ENCODE measurements at places on chromosomes 13 and 19.

DNA sequence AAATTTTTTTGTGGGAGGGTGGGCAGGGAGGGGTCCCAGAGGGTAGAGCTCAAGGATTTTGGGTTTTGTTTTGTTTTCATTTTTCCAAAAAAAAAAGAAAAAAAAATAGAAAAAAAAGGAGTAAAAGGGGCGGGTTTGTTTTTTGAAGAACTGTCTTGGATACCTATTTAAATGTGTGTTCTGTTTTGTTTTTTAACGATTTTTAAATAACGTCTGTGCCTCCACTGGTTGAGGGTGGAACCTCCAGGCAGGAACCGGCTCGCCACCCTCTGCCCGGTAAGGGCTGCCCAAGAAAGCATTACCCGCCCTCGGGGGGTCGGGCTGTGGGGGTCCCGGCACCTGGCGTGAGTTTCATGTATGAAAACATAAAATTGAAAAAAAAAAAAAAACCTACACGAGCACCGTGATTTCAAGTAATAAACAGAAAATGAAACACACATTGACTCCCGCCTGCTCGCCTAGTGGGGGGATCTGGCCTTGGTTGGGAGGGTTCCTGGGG is 10.4 kb downstream of the MIDN start:
- DNase-seq, result no peak

- peak; percentile 12 for DNase-seq
Measured at GRCh38 chr13:98977568-98978265, at the start of gene DOCK9. Gene DOCK9, minus strand, starts transcription at chr13:98978064. Its CDS starts 155 bp downstream, at chr13:98977909.

GRCh38 chr19:51016798-51017683 is 2.5 kb downstream of the KLK10 start:
- peak; percentile 70 for DNase-seq

GRCh38 chr19:54390942-54391577 is 24.2 kb upstream of the TTYH1 start:
- DNase-seq, result peak; percentile 51

GRCh38 chr19:306151-306900 is 15.1 kb upstream of the PLPP2 start:
- no peak for DNase-seq

DNA sequence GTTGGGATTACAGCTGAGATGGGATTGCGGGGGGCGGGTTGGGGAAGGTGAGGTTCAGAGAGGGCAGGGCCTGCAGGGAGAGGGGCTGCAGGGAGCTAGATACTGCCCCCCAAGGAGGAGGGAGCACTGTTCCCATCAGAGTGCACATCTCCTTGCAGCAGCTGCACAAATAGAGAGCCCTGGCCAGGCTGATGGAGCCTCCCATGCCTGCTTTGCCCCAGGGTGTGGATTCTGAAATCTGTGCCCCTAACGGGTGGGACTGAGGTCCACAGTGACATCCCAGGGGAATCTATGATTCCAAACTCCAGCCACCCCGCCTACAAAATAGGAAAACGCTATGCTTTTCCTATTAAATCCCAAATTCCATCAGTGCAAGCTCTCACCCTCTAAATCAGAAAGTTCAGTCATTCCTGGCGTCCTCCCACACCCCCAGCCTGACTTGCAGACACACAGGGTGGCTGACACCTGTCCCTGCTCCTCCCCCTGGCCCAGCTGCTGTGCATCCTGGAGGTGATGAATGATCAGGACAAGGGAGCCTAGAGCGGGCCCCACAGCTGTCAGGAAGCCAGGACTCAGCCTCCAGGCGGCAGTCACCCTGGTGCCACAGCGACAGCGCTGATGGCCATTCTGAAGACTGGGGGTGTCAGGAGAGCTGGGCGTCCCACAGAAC is 6.3 kb upstream of the CEACAM21 start:
- no peak for DNase-seq

DNA sequence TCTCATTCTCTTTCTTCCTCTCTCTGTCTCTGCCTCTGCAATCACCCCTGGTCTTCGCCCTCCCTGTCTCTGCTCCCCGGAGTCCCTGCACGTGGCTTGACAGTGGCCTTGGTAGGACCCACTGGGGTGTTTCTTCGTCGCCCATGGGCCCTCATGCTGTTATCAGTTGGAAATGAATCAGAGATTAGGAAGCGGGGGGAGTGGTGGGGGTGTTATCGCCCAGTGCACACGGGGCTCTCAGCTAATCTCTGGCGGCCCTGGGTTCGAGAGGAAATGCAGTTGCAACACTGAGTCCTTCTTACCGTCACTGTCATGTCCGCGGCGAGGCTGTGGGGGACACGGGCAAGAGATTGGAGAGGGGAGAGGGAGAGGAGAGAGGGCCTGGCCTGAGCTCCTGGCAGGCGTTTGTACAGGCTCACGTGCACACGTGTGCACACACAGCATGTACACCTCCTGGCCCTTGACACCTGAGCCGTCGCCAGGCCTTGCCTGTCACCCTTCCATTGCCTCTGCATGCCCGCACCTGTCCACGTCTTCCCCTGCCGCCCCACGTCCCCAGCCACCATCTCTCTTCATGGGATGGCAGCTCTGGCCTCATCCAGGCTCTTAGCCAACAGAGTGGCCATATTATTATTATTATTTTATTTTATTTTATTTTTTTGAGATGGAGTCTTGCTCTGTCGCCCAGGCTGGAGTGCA is 37.8 kb upstream of the SLC7A10 start:
- DNase-seq, result no peak

GRCh38 chr19:39083599-39083982 is 577 bp upstream of the ACP7 start:
- no peak for DNase-seq

DNA sequence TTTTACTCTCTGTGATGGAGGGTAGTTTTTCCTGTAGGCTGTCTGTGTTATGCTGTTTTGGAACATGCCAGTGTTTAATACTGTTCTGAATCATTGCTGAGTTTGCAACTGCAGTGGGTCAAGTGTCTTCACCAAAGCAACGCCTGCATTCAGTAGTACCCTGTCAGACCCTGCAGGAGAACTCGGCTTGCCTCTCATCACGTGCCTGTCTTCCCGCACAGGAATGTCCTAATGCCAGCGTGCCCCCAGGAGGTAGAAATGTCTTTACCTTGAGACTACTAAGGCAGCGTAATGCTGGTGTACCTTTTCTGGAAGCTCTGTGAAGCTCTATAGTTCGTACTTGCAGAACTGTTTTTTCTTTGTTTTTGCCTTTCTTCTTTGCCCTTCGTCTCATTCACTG is 42.3 kb downstream of the POLR1D start:
- DNase-seq, result no peak

DNA sequence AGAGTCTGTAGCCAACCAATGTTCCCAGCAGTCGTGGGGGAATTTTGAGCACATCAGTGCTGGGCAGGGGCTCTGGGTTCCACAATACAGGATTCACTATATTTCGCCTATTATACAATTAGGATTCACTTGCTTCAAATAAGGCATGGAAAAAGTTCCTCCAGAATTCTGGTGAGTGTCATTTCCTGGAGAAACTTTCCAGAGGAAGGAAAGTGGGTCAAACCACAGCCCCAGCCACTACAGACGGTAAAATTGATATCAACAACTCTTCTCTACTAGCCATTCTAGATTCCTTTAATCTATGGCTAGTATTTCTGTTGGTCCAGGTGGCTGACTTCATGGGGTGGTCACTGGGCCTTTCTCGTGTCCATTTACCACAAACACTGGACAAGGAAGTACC is 10.5 kb downstream of the MYCBP2 start:
- DNase-seq, result no peak

- DNase-seq, result no peak
Measured at GRCh38 chr19:15534957-15535864, 26.9 kb downstream of the CYP4F22 start.

DNA sequence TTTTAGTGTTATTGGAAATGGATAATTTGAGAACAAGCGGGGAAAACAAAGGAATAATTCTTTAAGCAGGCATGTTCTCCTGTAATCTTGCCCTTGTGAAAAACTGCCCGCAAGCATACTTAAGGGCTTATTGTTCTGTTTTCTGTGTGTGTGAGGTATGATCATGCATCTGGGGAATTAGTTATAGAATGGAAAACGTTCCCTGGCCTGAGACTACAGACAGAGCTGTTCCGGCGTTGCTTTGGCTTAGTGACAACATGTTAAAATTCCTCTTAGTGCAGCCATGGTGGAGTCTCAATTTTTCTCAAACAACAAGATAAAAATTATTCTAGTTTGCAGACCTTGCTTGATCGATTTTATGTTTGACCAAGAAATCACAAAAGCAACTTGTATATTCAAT is 560.2 kb upstream of the SPRY2 start:
- DNase-seq, result no peak

- peak; percentile 62 for DNase-seq
Measured at GRCh38 chr19:2722541-2723344, 1.6 kb upstream of the DIRAS1 start.

DNA sequence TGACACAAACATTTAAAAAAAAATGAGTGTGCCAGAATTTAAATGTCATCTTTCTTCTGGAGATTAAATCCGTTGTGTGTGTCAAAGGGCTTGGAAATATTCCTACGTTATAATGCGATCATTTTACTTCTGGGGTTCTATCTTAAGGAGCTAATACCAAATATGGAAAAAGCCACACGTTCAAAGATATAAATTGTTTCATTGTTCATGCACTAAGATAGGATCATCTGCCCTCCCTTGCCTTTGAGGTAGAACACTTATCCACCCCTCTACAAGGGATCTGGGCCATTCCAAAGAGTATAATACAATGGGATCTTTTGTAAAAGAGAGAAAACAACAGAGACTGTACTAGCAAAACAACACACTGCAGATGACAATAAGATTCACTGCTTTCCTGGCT is 64.9 kb downstream of the ANKRD10 start:
- DNase-seq, result no peak

DNA sequence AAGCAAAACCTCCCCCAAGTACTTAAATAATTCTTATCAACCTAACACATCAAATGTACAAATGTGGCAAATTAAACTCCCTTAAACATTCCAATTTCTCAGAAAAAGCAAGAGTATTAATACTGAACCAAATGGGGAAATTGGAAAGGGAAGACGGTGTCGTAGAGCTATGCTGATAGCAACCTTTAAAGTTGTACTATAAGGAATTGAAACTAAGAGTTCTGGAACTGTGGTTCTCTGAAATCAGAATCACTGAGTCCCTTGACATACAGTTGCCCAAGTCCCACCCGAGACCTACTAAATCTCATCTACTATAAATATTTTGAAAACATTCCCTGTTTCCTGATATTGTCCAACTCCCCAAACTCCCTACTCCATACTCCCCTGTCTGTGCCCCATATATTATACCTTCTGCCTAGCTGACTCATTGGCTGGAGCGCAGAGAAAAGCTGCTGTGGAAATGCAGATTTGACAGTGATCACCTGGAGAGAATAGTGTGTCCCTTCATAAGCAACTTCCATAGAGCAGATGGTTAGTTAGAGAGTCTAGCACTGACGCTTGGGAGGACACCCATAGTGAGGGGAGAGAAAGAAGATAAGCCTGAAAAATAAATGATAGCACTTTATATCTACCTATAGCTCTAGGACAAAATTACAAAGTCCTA is 51.4 kb upstream of the ITM2B start:
- DNase-seq, result no peak

- DNase-seq, result no peak
Measured at GRCh38 chr13:94712812-94713560, 641 bp upstream of the SOX21 start.

- DNase-seq, result no peak
Measured at GRCh38 chr13:44549476-44549875, 26.7 kb downstream of the TSC22D1 start.

DNA sequence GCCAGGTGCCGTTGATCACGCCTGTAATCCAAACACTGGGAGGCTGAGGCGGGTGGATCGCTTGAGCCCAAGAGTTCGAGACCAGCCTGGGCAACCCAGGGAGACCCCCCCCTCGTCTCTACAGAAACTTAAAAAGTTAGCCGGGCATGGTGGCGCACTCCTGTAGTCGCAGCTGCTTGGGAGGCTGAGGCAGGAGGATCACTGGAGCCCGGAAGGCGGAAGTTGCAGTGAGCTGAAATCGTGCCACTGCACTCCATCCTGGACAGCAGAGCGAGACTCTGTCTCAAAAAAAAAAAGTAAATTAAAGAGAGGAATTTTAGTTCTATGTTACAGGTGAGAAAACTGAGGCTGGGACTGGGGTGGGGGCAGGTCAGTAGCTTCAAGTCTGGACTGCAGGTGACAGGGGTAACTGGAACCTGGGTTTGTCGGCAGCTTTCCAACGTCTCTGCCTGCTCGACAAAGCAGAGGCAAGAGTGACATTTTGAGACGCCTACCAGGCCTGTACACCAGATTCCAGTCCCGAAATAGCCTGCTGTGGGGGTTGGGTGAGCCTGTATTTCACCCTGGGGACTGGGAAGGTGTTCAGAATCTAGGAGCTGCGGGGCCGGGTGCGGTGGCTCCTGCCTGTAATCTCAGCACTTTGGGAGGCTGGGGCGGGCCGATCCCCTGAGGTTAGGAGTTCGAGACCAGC is 1.2 kb downstream of the SELENOW start:
- DNase-seq, result no peak

DNA sequence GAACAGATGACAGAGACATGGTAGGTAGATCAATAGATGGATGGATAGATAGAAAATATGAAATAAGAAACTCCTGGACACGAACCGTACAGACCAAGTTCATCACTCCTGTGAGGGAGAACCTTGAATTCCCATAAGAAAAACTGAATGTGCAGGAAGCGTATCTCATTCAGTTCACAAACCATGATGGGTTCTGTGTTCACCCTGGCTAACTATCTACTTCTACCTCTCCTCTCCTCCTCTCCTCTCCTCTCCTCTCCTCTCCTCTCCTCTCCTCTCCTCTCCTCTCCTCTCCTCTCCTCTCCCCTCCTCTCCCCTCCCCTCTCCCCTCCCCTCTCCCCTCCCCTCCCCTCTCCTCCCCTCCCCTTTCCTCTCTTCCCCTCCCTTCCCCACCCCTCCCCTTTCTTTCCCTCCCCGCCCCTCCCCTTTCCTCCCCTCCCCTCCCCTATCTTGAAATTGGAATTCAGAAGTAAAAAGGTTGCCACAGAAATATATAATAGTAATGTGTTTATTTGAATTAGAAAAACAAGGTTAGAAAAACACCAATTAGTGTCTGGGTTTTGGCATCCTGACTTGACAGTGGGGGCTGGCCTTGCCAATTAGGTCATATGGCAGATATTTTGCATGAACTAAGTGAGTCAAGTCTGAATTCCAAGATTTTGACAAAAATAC is 75.9 kb downstream of the ANKRD10 start:
- DNase-seq, result no peak

DNA sequence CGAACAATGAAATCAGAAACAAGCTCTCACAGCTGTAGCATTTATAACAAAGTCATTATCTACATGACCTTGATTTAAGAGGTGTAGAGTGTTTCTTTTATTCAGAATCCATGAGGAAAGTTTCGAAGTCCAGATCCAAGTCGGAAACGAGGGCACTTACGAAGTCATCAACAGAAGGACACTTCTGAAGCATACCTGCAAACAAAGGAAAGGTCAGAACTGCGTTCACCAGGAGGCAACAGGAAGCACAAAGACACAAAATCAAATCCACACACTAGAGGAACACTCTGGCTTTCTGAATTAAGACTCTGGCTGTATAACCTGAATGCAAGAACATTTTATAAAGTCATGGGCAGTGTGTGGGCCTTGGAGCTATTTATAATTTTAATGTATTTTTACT is 158.9 kb downstream of the MIPEP start:
- DNase-seq, result no peak

Data from H4 (cell line).